ENCODE measurements at places on chromosomes 11 and 22.

DNA sequence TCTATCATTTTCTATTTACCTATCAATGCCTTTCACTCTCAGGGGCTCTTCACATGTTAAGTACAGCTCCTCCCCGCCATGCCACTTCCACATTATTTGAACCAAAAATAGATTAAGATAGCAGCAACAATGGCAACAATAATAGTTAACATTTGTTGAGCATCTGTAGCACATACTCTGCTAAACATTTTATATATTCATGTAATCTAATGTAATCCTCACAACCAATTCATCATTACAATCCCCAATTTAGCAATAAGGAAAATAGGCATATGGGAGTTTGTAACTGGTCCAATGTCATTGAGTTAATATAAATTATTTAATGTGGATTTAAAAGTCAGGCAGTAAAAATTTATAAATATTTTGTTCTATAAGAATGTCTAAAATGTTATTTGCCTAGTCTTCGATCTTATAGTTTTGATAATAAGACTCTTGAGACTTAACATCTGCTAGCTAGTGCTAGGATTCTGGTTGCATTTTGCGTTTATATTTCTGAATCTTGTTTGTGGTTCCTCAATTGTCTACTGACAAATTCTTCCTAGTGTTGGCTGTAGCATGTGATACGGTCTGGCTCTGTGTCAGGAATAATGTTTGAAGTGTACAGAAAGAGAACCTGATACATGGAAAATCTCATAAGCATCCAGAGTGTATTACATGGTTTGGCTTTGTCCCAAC is 621.5 kb upstream of the LUZP2 start:
- no peak for DNase-seq

GRCh38 chr22:44395118-44396005 is 82.6 kb upstream of the SHISAL1 start:
- no peak for DNase-seq

- DNase-seq: no peak
Measured at GRCh38 chr11:13463779-13464290, 813 bp upstream of the BTBD10 start.

GRCh38 chr11:76603202-76603601 is 67.3 kb downstream of the LRRC32 start:
- no peak for DNase-seq

DNA sequence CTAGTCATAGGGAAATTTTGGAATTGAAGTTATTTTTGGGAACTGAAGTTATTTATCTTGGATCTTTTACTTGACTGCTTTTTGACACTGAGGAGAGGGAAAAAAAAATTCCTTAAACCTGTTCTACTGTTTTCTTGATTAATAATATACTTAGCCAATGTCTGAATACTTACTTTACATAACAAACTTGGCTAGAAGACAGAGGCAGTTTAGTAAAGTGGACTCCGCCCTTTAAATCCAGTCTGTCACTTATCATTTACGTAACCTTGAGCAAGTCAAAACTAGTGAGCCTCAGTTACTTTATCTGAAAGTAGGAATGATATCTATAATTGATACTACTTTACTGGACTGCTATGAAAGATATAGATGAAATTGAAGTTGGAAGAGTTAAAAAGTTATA is 19.5 kb downstream of the CTSC start:
- no peak for DNase-seq

DNA sequence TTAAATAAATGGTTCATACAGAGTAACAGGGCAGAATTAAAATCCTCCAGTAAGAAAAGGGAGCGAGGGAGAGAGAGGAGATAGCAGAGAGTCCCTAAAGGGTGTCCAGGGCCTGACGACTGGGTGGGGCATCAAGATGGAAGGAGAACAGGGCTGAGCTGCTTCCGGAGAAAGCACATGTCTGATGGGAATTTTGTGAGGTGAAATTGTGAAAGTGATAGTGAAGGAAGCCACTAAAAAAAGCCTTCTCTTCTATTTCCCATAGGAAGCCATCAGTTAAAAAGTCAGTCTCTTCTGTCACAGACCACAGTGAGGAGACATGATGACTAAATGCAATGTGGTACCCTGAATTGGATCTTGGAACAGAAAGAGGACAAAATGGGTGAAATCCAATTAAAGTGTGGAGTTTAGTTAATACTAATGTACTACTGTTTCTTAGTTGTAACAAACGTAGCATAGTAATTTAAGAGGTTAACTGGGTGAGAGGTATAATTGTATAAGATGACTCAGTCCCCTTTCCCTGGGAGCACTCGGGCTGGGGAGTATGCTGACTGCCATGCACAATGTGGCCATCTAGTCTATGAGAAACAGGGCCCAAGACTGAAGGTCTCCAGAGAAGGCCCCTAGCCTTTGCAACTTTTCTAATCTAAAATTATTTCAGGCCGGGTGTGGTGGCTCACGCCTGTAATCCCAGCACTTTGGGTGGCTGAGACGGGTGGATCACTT is 29.5 kb upstream of the FCHSD2 start:
- DNase-seq: no peak

DNA sequence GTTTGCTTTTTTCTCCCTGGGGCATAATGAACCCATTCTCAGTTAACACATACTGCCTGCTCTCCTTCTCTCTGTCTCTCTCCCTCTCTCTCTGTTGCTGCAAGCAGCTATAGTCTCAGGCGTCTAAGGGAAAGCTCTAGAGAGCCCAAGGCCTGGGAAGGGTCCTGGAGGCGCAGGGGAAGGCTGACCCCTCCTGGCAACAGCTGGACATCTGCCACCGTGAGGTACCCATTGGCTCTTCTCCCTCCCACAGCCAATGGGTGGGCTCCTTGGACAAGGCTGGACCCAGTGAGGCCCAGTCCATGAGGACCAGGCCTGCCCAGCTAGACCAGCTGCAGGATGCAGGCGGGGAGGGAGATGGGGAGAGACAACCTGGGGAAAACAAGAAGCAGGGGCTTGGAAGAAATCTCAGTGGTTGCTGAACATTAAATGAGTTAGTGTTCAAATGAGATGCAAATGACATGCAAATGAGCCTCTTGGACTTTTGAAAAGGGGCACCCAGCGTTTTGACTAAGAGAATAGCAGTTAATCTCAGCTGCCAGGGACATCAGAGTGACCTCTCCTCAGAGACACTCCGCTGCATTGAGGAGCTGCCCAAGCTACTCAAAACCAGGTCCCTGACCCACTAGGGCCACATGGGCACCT is 349.7 kb downstream of the BUD13 start:
- DNase-seq: no peak

GRCh38 chr11:112972399-112973145 is 11.4 kb downstream of the NCAM1 start:
- DNase-seq: no peak

GRCh38 chr11:118349475-118349874 is 5.3 kb downstream of the CD3G start:
- DNase-seq: no peak

GRCh38 chr11:110513259-110513801 is 83.6 kb downstream of the FDX1 start:
- no peak for DNase-seq

DNA sequence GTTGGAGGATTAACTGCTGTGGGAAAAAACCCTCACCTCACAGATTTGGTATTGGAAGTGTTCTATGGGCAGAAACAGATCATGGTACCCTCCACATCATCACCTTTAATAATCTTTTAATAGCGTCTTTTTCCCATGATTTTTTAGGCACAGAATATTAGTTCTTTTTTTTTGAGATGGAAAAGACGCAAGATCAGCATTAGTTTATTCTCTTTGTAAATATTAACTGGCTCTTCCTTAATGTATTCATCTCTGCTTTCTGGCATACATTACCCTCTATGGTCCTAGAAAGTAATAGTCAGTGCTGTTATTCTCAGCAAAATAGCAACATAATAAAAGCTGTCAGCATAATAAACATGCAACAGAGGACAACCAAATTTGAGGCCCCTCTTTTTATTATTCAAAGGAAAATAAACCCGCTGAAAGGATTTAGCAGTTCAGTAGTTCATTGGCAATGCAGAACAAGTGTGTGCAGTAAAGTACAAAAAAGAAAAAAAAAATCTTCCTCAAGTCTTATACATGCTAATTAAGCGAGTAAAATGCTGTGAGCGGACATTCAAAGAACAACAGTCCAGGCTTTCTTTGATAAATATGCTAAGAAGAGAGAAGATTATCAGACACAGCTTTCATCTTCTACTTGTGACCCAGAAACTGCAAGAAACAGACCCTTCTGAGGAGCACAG is 37.5 kb upstream of the DDI1 start:
- DNase-seq: no peak

- no peak for DNase-seq
Measured at GRCh38 chr11:68890490-68891231, 13.0 kb downstream of the MRPL21 start.

DNA sequence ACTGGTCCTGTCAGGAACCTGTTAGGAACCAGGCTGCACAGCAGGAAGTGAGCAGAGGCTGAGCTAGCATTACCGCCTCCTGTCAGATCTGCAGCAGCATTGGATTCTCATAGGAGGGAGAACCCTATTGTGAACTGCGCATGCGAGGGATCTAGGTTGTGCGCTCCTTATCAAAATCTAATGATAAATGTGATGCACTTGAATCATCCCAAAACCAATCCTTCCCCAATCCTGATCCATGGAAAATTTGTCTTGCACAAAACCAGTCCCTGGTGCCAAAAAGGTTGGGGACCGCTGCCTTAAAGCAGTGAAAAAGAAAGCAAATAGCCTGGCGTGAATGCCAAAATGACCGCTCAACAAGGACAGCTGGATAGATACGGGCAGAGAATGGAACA is 1.9 kb upstream of the ARAP1 start:
- DNase-seq: no peak

- DNase-seq: no peak
Measured at GRCh38 chr22:38173641-38173906, 8.1 kb downstream of the PLA2G6 start.

GRCh38 chr11:5507933-5508305 is 1.8 kb downstream of the UBQLN3 start:
- no peak for DNase-seq

- DNase-seq: no peak
Measured at GRCh38 chr22:37777122-37777687, 30.5 kb upstream of the GCAT start.

- DNase-seq: no peak
Measured at GRCh38 chr11:76257074-76257719, 50.9 kb upstream of the WNT11 start.

- no peak for DNase-seq
Measured at GRCh38 chr22:50490531-50491308, 4.1 kb downstream of the MIOX start.

- DNase-seq: no peak
Measured at GRCh38 chr22:17873804-17874203, 99.5 kb upstream of the BID start.

GRCh38 chr11:97092823-97093222 is 703.0 kb downstream of the JRKL start:
- DNase-seq: no peak

GRCh38 chr22:24407884-24408283 is 19.5 kb upstream of the ADORA2A start:
- DNase-seq: no peak

DNA sequence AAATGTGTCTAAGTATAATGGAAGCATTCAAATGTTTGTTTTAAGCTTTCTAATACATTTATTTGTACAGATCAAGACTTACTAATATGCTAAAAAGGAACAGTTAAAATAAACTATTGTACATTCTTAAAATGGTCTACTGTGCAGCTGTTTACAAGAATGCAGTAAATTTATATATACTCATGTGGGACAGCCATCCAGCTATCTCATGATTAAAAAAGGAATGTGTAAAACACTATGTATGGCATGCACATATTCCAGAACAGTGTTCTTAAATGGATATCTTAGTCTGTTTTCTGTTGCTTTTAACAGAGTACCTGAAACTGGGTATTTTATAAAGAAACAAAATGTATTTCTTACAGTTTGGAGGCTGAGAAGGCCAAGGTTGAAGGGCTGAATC is 30.2 kb upstream of the CSTF3 start:
- DNase-seq: no peak

GRCh38 chr22:48438800-48439559 is 1388.7 kb downstream of the BRD1 start:
- DNase-seq: no peak

- DNase-seq: no peak
Measured at GRCh38 chr11:96257972-96258934, 84.7 kb downstream of the MAML2 start.

DNA sequence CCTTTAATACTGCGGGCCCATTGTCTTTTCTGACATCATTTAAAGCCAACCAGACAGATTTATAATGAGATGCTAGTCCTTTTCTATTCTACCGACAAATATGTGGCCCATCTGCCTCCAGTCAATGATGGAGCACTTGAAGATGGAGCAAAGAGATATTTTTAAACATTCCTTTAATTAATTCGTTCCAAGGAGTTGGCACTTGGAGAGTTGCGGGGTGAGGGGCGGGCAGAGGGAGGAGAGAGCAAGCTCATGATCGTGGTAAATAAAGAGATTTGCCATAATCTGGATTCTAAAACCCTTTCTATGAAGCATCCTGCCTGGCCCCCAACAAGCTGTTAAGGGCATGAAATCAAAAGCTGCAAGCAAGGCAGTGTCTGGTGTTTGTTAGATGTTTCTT is 5.0 kb downstream of the SLC1A2 start:
- no peak for DNase-seq

DNA sequence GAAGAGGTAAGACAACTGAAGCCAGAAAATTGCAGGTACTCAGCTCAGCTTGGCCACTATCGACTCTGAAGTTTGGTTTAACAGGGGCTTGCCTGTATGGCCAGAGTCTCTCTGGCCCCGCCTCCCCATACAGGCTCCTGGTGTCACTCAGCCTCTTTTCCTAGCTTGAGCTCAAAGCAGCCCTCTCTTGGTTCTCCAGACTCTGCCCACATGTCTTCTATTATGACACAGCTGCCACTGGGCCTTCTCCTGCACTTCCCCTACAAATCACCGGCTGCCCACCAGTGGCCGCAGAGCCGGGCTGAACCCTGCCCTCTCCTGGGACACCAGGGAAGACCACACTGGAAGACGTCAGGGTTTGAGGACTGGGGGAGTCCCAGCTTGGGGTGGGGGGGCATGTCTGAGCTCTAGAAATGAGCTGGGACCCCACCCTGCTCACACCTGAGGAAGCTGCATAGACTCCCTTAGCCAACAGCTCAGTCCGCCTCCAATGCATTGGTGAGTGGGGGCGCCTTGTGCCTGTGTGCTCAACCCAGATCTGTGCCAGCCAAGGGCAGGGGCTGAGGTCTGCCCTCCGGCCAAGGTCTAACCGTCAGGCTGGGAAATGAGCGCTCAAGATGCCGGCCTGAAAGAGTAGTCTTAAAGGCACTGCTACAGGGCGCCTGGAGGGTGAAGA is 94.4 kb upstream of the LMO1 start:
- no peak for DNase-seq

- DNase-seq: no peak
Measured at GRCh38 chr11:93783362-93783761, 720 bp upstream of the MED17 start.

DNA sequence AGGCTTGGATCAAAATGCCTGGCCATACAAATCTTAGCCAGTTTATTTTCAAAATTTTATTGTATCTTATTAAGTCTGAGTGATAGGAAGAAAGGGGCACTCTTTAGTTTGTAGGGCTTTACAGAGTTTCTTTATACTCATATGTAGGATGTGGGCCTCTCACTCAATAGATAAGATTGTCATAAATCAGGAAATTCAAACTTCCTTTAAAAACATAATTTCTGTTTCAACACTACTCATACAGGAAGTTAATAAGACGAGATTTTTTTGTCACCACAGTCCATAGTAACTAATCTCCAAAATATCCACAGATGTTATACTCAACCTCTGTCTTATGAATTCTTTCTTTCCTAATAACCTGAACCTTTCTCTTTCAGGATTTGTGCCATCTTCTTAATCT is 13.3 kb upstream of the OR56B4 start:
- no peak for DNase-seq

- DNase-seq: no peak
Measured at GRCh38 chr11:62205441-62205840, 3.0 kb upstream of the SCGB2A1 start.

Measured in neural crest cell (in vitro differentiated cells).